ENCODE measurements at places on chromosomes 2 and 18.

DNA sequence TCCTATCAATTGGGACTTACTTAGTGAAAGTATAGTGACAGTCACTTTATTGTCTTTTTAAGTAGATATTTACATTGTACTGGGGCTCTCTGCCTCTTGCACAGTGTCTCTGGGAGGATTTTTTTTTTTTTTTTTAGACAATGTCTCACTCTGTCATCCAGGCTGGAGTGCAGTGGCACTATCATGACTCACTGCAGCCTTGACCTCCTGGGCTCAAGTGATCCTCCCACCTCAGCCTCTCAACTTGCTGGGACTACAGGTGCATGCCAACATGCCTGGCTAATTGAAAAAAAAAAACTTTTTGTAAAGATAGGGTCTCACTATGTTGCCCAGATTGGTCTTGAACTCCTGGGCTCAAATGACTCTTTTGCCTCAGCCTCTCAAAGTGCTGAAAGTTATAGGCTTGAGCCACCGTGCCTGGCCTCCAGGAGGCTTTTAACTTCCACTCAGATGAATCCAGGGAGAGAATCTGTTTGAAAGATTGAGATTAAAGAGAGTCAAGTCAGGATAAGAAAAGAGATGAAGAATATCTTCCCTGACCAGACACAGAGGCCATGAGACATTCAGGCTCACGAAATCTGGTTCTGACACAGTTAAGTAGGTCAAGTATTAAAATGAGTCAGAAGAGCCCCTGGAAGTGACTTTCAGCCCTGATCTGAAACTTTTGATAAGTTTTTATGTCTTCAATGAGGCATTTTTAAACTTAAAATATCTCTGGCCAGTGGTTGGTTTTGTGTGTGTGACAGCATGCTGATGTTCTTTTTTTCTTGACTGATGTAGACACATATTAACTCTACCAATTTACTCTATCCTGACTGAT lies 18.3 kb downstream of the ARHGEF33 start:
- DNase-seq, result no peak

GRCh38 chr2:195520671-195521155 lies 136.3 kb upstream of the SLC39A10 start:
- DNase-seq, result no peak

DNA sequence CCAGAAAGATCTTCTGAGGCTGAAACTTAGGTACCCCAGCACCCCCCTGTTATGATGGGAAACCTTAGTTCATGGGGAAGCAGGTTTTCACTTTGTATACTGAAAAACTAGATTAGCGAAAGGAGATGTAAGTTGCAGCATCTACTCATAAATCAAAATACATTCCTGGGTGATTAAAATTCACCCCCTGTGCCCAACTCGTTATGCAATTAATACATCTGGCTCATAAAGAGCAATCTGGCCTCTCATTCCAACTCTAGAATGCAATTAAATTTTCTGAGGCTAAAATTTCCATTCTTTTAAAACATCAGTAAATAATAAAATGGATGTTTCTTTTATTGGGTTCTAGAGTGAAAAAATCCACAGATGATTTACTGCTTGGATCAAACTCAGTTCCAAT lies 110.9 kb upstream of the BZW1 start:
- no peak for DNase-seq

DNA sequence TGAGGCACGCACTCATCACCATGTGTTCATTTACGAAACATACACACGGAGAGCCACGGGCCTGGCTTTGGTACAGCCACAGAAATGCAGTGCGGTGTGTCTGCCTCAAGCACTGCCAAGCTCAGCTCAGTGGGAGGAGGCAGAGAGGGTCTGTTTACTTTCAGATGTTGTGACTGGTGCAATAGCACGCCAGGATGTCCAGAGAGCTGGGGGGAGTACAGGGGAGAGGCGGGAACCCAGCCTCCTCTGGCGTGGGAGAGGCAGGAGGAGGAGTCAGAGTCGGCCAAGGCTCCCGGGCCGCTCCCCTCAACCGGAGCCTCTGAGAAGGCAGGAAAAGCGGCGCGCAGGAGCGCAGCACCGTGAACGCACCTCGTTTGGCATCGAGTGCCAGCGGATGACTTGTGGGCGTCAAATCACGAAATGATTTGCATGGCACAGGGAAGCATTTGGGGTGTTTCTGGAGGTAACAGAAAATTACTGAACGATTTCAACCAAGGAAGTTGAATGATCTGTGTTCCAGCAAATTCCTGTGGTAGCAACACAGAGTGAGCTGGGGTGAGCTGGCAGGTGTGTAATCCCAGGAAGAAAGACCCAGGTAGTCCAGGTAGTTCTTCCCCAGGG lies 143.0 kb downstream of the ZNF516 start:
- DNase-seq, result no peak

- DNase-seq, result no peak
Observed at GRCh38 chr2:164560181-164560792, 61.0 kb downstream of the GRB14 start.

GRCh38 chr2:163527381-163527780 lies 208.4 kb downstream of the FIGN start:
- no peak for DNase-seq

GRCh38 chr2:230914886-230915285 lies 10.2 kb downstream of the GPR55 start:
- DNase-seq, result no peak

- DNase-seq, result no peak
Observed at GRCh38 chr2:149077861-149078260, 39.4 kb downstream of the LYPD6B start.

DNA sequence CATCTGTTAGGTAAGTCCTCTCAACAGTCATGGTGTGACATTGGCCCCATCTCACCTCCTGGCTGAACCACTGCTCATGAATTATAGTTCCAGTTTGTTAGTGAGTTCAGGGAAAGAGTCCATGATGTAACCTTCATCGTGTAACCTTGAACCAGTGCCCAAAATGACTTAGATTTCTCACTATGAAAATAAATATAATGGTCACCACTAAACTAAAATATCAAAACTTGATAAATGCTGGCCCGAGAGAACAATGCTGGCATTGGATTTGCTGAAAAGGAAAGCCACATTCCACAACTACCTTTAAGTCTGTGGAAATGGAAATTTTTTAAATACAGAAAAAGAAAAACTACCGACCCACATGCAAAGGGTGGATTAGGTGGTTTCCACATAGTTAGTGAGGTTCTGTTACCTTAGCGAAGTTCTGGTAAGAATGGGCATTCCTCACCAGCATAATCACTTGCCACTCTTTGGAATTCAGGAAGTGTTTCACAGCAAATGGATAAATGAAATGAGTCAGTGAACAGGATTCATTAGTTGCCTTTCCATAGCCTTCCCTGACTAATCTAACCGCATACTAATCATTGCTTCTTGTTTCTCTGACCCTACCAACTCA lies 133.9 kb upstream of the CTAGE1 start:
- DNase-seq, result no peak

All from activated CD4-positive, CD25-positive, alpha-beta regulatory T cell (primary cell).